Activated naive CD8-positive, alpha-beta T cell treated with anti-CD3 and anti-CD28 coated beads, Interleukin-2, amount 10 ng/mL, durations not matched to agents 7 days and 5 days (primary cell): ENCODE measurements at places on chromosomes 4 and X.

DNA sequence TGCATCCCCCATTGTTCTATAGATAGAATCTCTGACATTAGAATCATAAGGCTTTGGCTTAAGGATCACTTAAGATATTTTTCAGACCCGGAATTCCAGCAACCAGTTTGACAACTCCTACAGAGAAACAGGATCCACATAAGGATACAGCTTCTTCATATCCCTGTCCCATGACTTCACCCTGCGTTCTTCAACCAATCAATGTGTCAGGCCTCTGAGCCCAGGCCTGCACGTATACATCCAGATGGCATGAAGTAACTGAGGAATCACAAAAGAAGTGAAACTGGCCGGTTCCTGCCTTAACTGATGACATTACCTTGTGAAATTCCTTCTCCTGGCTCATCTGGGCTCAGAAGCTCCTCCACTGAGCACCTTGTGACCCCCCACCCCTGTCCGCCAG is 85.1 kb downstream of the MFAP3L start:
- DNase-seq, result no peak

- DNase-seq, result no peak
These were observed 53.9 kb upstream of the HEPH start for GRCh38 chrX:66110112-66110511.

- DNase-seq, result no peak
These were observed 82.6 kb upstream of the GYPA start for GRCh38 chr4:144223149-144223548.

GRCh38 chr4:75229806-75230570 is 284.2 kb downstream of the RCHY1 start:
- DNase-seq, result no peak

GRCh38 chr4:38464328-38464727 is 199.7 kb upstream of the KLF3 start:
- no peak for DNase-seq

GRCh38 chr4:89305712-89306437 is 1.7 kb downstream of the GPRIN3 start:
- no peak for DNase-seq

DNA sequence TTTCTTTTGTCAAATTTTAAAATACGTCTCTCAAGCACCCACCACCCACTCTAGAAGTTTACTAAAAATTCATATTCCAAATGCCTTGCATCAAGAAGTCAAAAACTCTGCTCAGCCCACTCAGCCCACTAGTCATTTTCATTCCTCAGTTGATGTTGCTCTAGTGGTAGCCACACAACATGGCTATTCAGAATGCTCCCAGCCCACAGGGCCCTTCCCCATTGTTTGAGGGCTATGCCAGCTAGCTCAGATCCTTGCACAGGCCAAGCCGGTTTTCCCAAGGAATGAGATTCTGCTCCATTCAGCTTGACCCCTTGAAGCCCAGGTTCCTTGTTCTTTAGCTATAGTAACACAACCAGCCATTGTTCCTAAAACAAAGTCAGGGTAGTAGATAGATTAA is 297.5 kb upstream of the RASGEF1B start:
- DNase-seq, result no peak

GRCh38 chrX:72495046-72495445 is 77.6 kb downstream of the HDAC8 start:
- no peak for DNase-seq

GRCh38 chr4:37516057-37516775 is 170.0 kb downstream of the RELL1 start:
- DNase-seq, result no peak

DNA sequence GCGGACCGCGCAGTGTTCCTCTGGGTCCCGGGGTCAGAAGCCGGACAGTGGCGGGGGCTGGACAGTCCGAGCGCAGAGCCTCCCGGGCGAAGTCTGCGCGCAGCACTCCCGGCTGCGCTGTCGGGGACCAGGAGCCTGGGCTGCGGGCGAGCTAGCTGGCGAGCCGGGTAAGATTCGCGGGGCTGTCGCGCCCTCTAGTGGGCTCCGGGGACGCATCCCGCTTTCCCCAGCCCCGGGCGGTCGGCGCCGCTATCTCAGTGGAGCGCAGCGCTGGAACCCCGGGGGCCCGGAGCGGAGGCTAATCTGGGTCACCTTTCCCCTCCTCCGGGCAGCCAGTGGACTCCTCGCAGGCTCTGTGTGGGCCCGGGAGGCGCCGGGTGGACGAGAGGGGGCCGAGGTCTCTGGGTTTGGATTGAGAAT is 4.2 kb downstream of the PDGFRA start:
- DNase-seq, result peak; percentile 87

GRCh38 chr4:168600796-168601583 is 104.1 kb downstream of the PALLD start:
- DNase-seq, result no peak

GRCh38 chrX:99142745-99143144 is 1267.3 kb downstream of the PCDH19 start:
- DNase-seq, result no peak

- no peak for DNase-seq
These were observed 14.5 kb downstream of the AASDH start for GRCh38 chr4:56372774-56373173.

DNA sequence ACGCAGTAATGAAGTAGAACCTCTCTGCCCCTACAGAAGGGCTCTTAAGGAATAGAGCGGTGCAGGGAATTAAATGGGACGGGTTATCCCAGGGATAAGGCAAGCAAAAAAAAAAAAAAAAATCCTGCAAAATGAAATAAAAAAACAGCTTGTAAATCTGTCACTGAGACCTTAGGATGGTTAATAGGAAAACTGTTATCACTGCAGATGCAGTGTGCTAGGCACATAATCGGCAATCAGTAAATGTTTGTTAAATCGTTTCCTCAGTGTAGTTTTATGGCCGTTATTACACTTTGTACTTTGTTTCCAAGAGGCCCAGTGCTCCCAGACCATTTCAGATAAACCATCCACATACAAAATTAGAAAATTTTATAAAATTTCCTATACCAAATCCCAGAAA is 1.0 kb downstream of the HNRNPH2 start:
- no peak for DNase-seq

DNA sequence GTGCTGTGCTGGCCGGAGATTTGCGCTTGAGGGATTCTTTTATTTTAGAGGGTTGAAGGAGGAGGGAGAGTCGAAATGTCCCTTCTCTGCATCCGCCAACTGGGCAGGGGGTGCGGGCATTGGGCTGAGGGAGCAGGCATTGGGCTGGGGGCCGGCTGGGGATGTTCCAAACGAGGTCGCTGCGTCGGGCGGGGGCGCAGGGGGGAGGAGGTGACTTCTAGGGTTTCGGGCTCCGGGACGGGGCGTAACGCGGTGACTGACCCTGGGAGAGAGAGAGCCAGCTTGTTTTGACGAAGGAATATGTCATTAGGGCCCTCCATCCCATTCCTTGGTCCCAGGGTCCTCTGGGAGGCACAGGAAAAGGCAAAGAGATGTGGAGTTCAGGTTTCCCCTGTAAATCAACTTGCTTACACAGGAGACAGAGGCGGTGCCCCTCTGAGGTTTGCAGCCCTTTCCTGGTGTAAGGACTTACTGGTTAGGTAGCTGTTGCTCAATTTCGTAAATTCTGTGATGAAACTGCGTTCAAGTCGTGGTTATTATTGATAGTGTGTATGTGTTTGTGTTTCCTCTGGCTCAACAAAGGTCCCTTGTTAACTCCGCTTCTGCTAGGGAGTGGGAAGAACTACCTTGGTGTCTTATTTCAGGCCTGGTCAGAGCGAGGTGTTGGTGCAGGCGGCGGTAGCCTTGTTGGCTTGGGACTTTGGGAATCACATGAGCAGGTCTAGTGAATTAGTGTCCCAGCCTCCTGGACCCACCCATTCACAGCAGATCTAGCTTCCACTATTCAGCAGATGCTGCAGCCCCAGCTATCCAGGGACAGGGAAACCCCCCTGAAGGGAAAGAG is 716 bp downstream of the FHIP1A start:
- no peak for DNase-seq

- DNase-seq, result no peak
These were observed 8.7 kb downstream of the ANXA10 start for GRCh38 chr4:168101026-168101425.

GRCh38 chrX:54042609-54043021 is 1.7 kb downstream of the PHF8 start:
- DNase-seq, result peak; percentile 37

DNA sequence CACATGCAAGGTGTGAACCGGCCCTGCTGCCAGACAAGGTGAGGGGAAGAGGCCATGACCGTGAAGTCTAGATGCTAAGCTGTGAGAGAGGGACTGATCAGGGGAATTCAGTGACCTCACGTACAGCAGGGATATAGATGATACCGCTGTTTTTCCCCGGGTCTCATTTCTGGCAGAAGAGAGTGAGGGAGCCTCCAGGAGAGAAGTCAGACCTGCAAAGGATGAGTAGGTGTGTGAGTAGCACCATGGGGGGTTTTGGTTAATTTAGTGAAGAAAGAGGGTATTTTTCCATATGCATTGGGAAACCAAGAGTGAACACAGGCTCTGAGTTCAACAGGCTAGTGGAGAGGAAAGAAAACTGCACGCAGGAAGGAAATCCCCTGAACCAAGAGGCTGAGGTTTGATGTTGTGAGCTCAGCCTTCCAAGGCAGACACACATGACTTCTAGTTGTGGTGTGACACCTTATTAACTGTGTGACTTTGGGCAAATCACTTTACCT is 127.6 kb upstream of the GATB start:
- DNase-seq, result no peak
